ENCODE measurements at places on chromosomes 12 and 14.

- DNase-seq, result no peak
Measured at GRCh38 chr12:109641422-109641821, 67.8 kb downstream of the MVK start.

- no peak for DNase-seq
Measured at GRCh38 chr12:124386059-124386458, 91.2 kb downstream of the RFLNA start.

DNA sequence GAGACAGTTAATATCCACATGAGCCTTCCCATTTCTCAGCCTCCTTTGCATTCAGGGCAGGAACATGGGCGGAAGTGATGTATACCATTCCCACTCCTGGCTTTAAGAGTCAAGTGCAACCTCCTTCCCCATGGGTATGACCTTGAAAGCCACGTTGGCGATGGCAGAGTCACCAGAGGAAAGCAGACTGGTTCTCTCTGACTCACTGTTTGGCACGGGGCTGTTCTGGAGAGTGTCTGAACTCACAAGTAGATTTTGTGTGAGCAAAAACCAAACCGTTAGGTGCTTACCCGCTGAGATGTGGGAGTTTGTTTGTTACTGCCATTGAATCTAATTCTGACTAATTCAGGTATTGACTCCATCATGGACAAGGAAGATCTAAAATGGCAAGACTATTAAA lies 36.7 kb upstream of the PZP start:
- peak; percentile 34 for DNase-seq

DNA sequence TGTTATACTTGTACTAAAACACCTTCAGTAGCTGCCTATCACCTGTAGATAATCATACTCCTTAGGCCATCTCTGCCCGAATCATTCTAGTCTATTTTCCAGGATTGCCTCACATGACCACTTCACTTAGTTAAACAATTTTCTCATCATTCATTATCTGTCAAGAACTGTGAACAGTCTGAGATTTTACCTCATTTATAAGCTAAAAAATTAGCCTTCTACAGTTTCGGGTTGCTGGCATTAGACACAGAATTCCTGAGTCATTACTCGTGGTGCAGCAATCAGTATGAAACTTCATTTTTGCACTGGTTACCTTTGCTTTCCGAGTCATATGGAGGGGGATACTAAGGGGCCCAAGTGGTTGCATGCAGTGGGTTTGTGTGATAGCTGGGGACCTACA lies 57.6 kb upstream of the OTOGL start:
- no peak for DNase-seq

- no peak for DNase-seq
Measured at GRCh38 chr12:102095677-102096263, 24.1 kb downstream of the NUP37 start.
